Coronary artery (tissue), 2 donors: ENCODE measurements at places on chromosomes 12 and 14.

DNA sequence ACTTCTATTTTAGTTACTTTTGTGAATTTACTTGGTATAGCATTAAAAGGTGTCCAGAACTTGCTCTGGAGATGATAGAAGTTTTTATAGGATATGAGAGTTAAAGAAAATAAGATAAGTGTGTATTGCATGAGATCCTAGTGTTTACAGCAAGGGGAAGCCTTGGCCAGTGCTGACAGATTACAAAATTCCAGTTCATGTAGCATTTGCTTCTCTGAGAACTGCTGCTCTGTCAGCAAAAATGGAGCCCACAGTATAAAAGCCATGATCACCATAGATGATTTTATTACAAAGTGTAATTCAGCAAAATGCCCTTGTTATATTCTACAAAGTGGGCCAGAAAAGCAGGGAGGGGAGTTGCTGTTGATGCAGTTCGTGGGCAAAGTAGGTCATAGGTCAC lies 40.0 kb upstream of the ATF1 start:
- DNase-seq, result no peak

DNA sequence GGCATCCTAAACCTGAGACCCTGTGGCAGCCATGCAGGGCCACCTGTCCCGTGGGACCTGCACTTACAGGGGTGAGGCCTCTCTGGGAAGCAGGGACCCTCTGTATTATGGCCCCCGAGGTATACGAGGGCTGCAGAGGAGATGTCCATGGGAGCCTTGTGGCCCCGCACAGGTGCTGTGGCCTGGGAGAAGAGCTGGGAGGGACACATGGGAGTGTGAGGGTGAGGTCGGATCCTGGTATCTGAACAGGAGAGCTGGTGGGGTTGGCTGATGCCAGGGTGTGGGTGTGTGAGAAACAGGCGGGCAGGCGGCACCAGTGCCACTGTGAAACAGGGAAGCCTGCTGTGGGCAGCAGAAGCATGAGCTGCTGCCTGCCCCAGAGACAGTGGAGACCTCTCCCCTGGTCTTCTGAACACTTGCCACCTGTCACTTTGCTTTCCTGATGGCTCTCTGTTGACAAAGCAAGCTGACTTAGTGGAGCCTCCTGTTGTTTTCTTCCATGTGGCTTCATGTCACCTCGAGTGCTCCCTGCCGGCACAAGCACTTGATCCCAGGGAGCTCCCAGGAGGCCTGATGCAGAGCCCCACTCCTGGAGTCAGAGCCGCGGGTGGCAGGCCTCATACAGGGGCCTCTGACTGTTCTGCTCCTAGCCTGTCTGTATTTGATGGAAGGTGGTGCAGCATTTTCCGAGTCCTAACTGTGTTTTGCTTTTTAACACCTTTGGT lies 19.8 kb upstream of the AMN start:
- DNase-seq, result no peak

DNA sequence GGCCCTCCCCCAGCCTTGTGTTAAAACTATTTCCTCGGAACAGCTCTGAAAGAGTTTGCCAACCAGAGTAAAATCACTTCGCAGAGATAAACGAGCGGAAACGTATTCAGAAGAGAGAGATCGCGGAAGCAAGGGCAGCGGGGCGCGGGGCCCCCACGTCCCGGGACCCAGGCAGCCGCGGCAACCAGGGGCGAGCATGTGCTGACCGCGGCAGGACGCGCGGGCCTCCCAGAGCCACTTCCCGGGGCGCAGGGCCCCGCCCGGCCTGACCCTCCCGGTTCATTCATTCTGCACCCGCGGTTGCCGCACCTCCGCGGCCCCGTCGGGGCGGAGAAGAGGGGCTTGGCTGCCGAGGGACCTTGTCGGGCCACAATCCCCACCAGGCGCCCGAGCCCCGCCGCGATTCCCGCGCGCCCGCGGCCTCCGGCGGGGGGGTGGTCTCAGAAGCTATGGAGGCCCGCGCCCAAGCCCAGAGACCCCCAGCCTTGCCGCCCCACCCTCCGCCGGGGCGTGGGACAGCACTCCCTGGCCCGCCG lies 598 bp downstream of the UBE2N start:
- DNase-seq, result peak; percentile 76

GRCh38 chr12:131085816-131086591 lies 132.3 kb downstream of the ADGRD1 start:
- DNase-seq, result no peak

- no peak for DNase-seq
These were observed 20.8 kb upstream of the PYROXD1 start for GRCh38 chr12:21416511-21417121.

DNA sequence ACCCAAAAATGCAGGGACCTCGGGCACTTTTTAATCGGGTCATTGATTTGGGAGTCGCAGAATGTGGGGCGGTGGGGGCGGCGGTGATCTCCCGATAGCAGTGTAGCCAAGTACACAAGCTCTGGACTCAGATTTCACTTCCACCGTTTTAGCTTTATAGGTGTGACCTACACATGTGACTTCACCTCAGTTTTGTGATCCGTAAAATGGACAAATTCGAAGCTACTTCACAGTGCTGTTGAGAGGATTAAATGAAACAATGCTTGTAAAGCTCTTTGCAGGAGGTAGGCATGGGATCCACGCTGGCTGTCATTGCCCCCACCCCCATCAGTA lies 478 bp downstream of the RITA1 start:
- DNase-seq, result no peak

- no peak for DNase-seq
These were observed 124.6 kb upstream of the E2F7 start for GRCh38 chr12:77189901-77190416.

DNA sequence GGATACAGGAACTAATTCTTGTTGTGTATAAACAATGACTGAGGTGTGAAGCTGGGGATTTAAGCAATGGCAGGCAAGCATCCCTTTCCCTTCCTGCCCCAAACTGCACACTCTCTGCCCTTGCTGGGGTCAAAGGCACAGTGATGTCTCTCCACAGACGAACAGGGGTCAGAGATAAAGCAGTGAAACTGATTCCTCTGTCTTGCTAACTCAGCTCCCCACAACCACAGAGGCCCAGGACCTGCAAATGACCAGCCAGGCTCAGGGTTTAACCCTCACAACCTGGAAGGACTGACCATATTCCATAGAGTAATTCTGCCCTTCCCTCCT lies 67.2 kb downstream of the CCDC88C start:
- DNase-seq, result no peak

GRCh38 chr12:92769124-92769901 lies 66.5 kb downstream of the PLEKHG7 start:
- DNase-seq, result no peak

DNA sequence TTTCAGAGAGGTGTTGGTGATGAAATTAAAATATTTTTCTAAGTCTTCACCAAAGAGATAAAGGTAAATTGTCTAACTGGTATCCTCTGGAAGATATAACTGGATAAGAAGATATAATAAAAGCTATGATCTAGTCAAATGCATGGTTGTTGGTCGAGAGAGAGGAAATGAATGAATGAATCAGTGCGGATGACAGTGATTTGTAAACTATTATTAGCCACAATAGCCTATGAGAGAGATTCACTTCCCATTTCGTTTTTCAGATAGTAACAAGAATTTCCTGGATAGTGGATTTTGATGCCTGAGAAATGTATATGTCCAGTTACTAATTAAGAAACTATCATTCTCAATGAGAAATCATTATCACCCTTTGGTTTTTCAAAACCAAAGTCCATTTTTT lies 63.1 kb downstream of the HEATR5A start:
- DNase-seq, result no peak

- no peak for DNase-seq
These were observed 28.1 kb upstream of the GPR68 start for GRCh38 chr14:91272341-91273272.

GRCh38 chr12:78767264-78767981 lies 97.2 kb upstream of the SYT1 start:
- DNase-seq, result no peak

DNA sequence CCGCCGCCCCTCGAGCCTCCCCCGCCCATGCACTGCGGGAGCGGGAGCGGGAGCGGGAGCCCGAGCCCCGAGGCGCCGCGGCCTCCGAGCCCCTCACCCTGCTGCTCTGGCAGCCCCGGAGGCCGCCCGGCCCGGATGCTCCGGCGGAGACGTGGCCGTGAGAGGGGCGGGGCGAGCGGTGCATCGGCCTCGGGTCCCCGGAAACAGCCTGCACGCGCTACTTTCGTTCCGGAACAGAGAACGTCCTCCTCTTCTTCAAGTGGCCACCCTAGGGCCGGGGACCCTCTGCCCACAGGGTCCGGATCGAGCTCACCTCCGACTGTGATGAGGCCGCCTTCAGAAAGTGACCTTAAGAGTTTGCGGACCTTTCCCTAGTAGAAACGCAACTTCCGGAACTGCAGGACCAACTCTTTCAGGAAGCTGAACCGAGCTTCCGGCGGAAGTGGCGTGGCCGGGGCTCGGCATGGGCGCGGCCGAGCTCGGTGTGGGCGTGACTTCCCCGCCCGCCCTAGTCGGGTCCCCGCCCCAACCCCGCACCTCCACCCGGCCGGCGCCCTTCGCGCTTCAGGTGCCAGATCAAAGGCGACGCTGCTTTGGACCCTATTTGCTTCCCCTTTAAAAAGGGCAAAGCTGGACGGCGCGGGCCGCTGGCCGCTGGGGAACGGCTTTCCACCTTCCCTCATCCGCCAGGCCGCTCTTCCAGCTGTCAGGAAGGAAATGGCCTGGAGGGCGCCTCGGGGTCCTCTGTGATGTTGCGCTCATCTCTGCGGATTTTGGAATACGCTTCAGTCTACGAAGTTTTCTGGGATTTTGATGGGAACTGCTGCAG lies at the start of gene GOLGA3:
Gene GOLGA3 (minus strand): TSS at position 164 of the 829 bp plus-strand sequence. CDS start 6,741 bp downstream, outside the sequence.
- peak; percentile 93 for DNase-seq
